Mammary microvascular endothelial cell (primary cell): ENCODE measurements at places on chromosomes 5 and 9. TPM values are rescaled to one million over a fixed set of nuclear protein-coding genes. Genes with fewer than 3 reads are reported as not detected.

RNF183 gene
- total RNA-seq = not detected in 2 replicates

PDE6A gene
- total RNA-seq = 0.05 TPM in 1 of 2 replicates, not detected in the other

GPX3 gene
- total RNA-seq = 11.8 and 16.1 TPM in 2 replicates

IL13 gene
- total RNA-seq = not detected in 2 replicates
